ENCODE measurements at places on chromosomes 3 and 15. TPM values are rescaled to one million over a fixed set of nuclear protein-coding genes. Genes with fewer than 3 reads are reported as not detected.

GRCh38 chr3:60764870-60765269, 486.4 kb downstream of the FHIT start:
- no peaks in the 10 kb centered on the region for H3K27me3 ChIP-seq
- H3K36me3 ChIP-seq, result no peaks in the 10 kb centered on the region
- no peaks in the 10 kb centered on the region for H3K4me1 ChIP-seq
- no peak overlapping the region for H3K27ac ChIP-seq
- H3K4me3 ChIP-seq, result no peak overlapping the region

DNA sequence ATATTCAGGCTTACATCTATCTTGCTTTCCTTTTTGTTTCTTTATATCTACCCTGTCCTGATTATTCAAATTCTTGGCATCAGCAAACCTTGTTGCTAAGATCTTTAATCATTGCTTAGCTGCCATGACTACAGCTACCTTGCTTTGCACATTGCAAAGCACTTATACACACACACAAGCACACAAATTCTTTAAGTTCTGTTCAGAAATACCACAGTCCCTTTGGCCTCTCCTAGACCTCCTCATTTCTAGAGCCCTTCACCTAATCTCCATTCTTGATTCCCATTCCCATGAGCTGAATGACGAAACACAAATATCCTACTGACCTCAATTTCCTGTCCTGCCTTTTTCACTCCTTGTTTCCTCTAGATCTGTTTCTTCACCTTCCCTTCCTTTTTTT, 409.6 kb downstream of the UNC13C start:
- no peaks in the 10 kb centered on the region for H3K4me1 ChIP-seq
- no peak for DNase-seq
- H3K4me3 ChIP-seq, result no peak overlapping the region
- peaks cover under 1% of the 10 kb centered on the region for H3K27me3 ChIP-seq
- H3K27ac ChIP-seq, result no peak overlapping the region
- no peaks in the 10 kb centered on the region for H3K36me3 ChIP-seq

- H3K4me3 ChIP-seq, result no peak overlapping the region
- H3K27ac ChIP-seq, result no peak overlapping the region
- H3K27me3 ChIP-seq, result no peaks in the 10 kb centered on the region
- DNase-seq, result no peak
- no peaks in the 10 kb centered on the region for H3K4me1 ChIP-seq
These were observed 863.2 kb downstream of the GBE1 start for GRCh38 chr3:80898211-80898610.

DNA sequence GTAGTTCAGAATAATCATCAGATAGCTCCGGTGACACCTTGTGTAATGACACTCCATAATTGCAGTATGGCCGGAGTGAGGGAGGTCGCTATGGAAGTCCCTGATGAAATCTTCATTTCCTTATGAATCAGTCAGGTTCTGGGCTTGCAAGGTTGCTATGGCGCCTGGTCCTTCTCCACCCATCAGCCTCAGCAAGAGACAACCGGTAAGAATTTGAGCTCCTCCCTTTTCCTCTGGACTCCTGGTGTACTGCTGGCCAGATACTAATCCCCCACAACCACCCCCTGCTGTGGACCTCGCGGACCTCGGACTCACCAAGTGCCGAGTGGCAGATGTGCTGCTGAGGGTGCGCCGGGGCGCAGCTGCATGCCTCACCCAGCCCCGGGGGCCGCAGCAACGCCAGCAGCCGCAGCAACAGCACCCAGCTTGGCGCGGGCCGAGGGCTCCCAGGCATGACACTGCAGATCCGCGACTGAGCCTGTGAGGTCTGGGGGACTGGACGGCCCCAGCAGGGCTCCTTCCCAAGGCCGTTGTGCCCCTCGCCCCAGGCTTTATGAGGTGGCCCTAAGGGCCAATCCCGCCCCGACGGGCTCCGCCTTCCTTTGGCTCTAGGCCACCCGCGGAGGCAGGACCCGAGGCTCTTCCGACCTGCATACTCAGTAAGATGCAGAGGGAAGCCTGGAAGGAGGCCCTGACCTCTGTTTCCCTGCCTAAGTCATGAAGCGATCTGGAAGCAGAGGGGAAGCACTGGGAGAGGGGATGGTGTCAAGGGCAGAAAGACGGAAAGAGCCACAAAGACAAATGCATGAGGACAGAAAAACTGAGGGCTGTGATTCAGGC, at the start of gene TIMP4:
TIMP4 (minus strand) TSS at position 526 of the 840 bp plus-strand sequence; CDS start at position 454, 72 bp downstream.
- H3K36me3 ChIP-seq, result no peaks in the 10 kb centered on the region
- no peak within 1 kb of the TSS for H3K4me3 ChIP-seq
- no peak for DNase-seq
- H3K4me1 ChIP-seq, result peaks cover 5% of the 10 kb centered on the region
- H3K27ac ChIP-seq, result no peak within 1 kb of the TSS

DNA sequence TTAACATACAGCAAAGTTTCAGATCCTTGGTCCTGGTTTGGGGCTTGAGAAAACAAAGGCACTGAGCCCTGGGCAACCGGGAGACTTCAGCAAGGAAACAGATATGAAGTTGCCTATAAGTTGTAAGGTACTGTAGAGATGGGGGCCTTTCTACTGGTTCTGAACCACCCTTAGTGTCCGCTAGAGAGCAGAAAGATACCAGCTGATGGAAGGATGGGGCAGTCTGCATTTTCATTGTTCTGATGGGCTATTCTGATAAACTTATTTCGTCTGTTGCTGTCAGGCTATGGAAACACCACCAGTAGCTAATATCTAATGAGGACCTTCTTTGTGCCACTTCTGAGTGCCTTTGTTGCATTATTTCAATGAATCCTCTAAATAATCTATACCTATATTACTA, 38.7 kb downstream of the FGD5 start:
- no peaks in the 10 kb centered on the region for H3K36me3 ChIP-seq
- no peak overlapping the region for H3K4me3 ChIP-seq
- H3K4me1 ChIP-seq, result no peaks in the 10 kb centered on the region
- no peaks in the 10 kb centered on the region for H3K27me3 ChIP-seq
- no peak overlapping the region for H3K27ac ChIP-seq

DNA sequence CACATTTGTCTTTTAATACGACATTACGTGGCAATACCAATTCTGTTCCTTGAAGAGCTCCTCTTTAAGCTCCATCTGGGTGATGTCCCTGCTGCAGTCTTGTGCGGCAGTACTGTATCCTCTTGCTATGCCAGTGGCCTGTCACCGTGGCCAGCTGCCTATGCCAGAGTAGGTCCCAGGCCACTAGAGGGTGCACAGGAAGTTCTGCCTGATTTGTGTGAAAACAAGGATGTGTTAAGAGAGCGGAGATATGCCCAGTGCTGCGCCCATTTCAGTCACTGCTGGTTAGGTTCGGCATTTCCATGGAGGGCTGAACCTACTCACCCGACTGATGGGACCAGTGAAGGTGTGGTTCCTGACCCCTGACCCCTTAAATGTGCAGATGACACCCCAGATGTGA, 25.2 kb downstream of the NIPA1 start:
- no peak overlapping the region for H3K4me3 ChIP-seq
- no peaks in the 10 kb centered on the region for H3K36me3 ChIP-seq
- H3K27ac ChIP-seq, result no peak overlapping the region
- no peaks in the 10 kb centered on the region for H3K27me3 ChIP-seq
- no peaks in the 10 kb centered on the region for H3K4me1 ChIP-seq
- DNase-seq, result peak; percentile 38

GRCh38 chr3:129644836-129645235, 38.4 kb upstream of the PLXND1 start:
- no peak overlapping the region for H3K4me3 ChIP-seq
- H3K27ac ChIP-seq, result no peak overlapping the region
- H3K27me3 ChIP-seq, result no peaks in the 10 kb centered on the region
- H3K36me3 ChIP-seq, result no peaks in the 10 kb centered on the region
- H3K4me1 ChIP-seq, result no peaks in the 10 kb centered on the region
- DNase-seq, result no peak

GRCh38 chr3:155602307-155602706, 142.6 kb downstream of the PLCH1 start:
- DNase-seq, result no peak
- no peaks in the 10 kb centered on the region for H3K4me1 ChIP-seq
- no peak overlapping the region for H3K4me3 ChIP-seq
- H3K27me3 ChIP-seq, result peaks cover 6% of the 10 kb centered on the region
- no peaks in the 10 kb centered on the region for H3K36me3 ChIP-seq
- H3K27ac ChIP-seq, result no peak overlapping the region

Gene BUB1B
- total RNA-seq, result 106 TPM

Gene MKRN3
- 3.2 TPM for total RNA-seq

DNA sequence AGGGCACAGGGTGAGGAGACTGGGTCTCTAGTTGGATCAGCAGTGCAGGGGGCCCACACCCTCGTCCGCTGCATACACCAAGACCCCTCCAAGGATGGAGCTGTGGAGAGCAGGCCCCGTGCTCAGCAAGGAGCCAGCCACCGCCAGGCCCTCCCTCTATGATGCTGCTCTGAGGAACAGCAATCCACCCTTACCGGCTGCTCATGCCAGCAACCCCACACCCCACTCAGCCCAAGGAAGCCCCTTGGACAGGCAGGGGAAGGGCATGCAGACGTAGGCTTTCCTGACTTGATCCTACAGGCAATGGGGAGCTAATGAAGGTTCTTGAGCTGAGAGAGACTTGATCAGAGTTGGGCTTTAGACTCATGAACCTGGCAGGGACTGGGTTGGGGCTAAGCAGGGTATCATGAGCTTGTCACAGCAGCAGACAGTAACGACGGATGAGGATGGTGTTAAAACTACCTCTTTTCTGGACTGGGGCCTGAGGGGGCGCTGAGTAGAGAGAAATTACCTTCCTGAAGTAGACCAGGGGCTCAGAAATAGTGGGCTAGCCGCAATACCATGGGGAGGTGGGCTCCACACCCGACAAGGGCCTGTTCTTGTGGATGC, 50.5 kb upstream of the FGD5 start:
- H3K4me1 ChIP-seq, result no peaks in the 10 kb centered on the region
- H3K27me3 ChIP-seq, result no peaks in the 10 kb centered on the region
- H3K4me3 ChIP-seq, result no peak overlapping the region
- no peak for DNase-seq

- no peak for DNase-seq
- H3K4me1 ChIP-seq, result no peaks in the 10 kb centered on the region
- H3K27ac ChIP-seq, result no peak overlapping the region
- no peak overlapping the region for H3K4me3 ChIP-seq
- H3K36me3 ChIP-seq, result no peaks in the 10 kb centered on the region
These were observed 283.5 kb upstream of the ROPN1 start for GRCh38 chr3:124275412-124275811.

Gene CHAC1
- 19.8 TPM for total RNA-seq

Gene CATSPER2
- total RNA-seq, result 3.5 TPM

GRCh38 chr3:156910022-156910421, 83.9 kb downstream of the LEKR1 start:
- no peaks in the 10 kb centered on the region for H3K4me1 ChIP-seq
- H3K27ac ChIP-seq, result no peak overlapping the region
- no peaks in the 10 kb centered on the region for H3K36me3 ChIP-seq

GRCh38 chr3:69821133-69821532, 81.9 kb downstream of the MITF start:
- H3K27me3 ChIP-seq, result peaks cover 2% of the 10 kb centered on the region
- no peak for DNase-seq
- H3K36me3 ChIP-seq, result no peaks in the 10 kb centered on the region
- H3K4me1 ChIP-seq, result no peaks in the 10 kb centered on the region
- H3K27ac ChIP-seq, result no peak overlapping the region
- no peak overlapping the region for H3K4me3 ChIP-seq

Data from activated naive CD4-positive, alpha-beta T cell treated with anti-CD3 and anti-CD28 coated beads for 36 hours (primary cell).